ENCODE measurements at places on chromosomes 16 and 17. TPM values are rescaled to one million over a fixed set of nuclear protein-coding genes. Genes with fewer than 3 reads are reported as not detected.

CTRB2 gene
- not detected for total RNA-seq

RARA gene
- total RNA-seq, result 41.4 TPM

CDC6 gene
- 2.6 TPM for total RNA-seq

FNDC8 gene
- not detected for total RNA-seq

TMEM98 gene
- total RNA-seq, result 193 TPM

- DNase-seq, result no peak
Observed at GRCh38 chr16:66486773-66487579, 59.9 kb downstream of the BEAN1 start.

DNA sequence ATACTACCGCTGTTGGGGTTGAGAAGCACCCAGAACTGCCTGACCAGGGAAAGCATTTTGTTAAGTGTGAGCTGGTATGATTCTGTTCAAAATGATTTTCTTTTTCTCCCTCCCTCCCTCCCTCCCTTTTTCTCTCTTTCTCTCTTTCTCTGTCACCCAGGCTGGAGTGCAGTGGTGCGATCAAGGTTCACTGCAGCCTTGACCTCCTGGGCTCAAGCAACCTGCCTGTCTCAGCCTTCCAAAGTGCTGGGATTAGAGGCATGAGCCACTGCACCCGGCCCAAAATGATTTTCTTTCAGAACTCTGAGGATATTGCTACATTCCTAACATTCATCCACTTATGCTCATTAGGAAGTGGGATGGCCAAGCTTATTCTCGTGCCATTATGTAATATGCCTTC, 41.3 kb downstream of the SLC47A1 start:
- no peak for DNase-seq

DNA sequence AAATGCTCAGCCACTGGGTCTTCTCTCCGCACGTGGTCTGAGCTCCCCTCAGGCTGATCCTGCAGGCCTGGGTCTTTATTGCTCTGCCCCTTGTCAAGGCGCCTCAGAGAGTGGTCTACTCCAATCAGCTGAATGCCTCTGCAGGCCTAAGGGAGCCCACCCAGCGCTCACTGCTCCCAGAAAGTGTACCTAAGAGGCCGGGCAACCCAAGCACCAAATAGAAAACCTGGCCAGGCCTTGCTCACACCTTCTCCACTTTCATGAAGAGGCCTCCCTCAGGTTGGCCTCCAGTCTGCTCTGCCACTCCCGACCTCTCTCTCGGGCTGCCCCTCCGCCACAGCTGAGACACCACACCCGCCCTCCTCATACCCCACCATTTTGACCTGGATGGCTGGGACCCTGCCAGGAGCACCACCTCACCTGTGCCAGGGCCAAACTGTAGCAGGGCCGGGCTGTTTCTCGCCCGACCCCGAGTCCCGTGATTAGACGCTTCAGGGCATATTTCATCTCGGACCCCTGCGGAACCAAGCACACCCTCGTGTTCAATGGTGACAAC, 665 bp downstream of the MYBBP1A start:
- DNase-seq, result no peak

DNA sequence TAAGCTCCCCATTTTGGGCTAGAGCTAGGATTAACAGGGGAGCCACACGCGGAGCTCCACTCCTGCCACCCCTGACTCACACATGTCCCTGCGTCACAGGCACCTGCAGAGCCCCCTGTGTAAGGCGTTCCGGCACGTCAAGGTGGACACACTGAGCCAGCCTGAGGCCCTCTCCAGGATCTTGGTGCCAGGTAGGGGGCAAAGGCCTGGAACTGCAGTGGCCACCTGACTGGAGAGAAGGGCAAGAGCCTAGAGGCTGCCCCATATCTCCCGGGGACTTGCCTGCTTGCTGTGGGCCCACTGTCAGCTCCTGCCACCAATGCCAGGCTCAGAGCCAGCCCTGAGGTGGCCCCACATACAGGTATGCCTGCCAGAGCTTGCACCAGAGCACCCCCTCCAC, 33.7 kb downstream of the NECAB2 start:
- no peak for DNase-seq

DNA sequence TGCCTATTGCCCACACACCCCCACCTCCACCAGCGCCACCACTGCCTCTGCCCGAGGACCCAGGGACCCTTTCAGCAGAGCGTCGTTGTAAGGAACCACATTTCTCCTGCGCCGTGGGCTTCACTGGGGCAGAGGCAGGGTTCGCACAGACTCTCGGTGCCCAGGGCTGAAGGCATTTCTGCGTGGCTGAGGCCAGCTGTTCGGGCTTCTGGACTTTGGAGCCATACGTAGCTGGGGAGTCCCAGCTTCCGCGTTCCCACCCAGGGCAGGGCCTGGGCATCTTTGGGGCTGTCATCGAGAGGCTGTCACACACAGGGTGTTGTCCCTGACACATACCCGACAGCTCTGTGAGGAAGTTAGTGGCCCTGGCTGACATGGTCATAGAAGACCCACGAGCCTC, 16.0 kb upstream of the SMIM5 start:
- no peak for DNase-seq

GRCh38 chr17:10033449-10033848, 128.4 kb upstream of the RCVRN start:
- no peak for DNase-seq

DNA sequence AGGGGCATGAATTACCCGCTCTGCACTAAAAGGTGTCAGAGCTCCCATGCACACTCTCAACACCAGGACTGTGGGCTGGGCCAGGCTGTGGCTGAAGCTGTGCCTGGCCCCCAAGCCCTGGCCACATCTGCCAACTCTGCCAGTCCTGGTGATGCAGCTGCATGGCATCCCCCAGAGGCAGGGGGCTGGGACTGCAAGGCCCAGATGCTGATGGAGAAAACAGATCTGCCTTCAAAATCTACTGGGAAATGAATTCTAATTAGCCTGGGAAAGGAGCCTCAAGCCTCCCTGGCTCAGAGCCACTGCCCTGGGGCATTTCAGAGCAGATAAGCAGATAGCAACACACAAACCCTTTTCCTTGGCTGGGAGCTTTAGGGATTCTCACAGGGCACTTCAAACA, 3.4 kb downstream of the CHST6 start:
- DNase-seq, result no peak

- DNase-seq, result no peak
Observed at GRCh38 chr17:38554430-38555350, 51.1 kb downstream of the SRCIN1 start.

DNA sequence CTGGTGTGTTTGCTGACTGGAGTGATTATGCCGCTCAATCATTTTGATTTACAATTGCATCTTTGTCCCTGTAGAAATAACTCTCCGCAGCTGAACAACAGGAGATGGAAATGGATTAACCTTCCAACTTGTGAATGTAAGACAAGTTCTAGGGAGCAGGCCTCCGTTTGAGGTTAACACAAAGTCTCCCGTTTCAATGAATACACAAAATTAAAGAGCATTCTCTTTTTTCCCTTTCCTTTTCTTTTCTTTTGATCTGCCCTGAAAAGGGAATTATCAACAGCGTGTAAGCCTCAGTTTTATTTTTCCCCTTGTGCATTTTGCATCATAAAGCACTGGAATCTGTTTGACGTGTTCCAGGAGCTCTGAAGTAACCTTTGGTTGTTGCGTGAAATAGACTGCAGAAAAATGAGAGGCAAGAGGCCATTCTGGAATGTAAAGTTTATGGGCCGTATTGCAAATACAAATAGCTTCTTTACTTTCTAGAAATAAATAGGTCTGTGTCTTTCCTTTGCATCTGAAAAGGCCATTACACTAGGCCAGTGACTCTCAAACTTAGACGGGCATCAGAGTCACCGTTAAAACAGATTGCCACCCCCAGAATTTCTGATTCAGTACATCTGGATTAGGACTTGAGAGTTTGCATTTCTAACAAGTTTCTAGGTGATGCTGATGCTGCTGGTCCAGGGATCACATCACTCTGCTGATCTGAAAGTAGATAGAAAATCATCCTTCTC, 164.7 kb downstream of the ZNF18 start:
- no peak for DNase-seq

DNA sequence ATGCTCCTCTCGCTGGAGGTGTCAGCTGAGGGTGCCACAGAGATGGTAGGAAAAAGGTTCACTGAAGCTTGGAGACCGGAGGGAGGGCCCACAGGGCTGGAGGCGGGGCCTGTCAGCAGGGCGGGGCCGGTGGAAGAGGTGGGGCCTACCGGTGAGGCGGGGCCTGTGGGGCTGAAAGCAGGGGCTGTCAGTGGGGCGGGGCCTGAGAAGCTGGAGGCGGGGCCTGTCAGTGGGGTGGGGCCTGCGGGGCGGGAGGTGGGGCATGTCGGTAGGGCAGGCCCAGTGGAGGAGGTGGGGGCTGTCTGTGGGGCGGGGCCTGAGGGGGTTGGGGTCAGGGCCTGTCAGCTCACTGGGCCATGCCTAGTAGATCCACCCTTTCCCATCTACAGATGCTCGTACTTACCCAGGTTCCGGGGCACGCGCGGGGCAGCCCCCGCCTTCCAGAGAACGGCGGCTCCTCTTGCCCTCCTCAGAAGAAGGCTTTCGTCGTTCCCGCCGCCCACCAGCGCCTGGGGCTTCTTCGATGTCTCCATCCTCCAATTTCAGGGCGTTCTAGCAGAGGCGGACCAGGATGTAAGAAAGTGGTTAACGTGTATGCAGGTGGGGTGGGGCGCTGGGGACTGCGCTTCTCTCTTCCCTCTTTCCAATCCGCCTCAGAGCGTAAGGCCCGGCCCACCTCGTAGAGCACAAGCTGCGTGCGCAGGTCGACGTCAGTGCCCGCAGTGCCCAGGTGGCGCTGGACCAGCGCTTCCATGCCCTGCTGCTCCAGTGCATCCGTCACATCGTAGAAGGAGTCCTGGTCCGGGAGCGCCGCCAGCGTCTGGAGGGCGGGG, 9.8 kb downstream of the TMEM208 start:
- DNase-seq, result no peak

DNA sequence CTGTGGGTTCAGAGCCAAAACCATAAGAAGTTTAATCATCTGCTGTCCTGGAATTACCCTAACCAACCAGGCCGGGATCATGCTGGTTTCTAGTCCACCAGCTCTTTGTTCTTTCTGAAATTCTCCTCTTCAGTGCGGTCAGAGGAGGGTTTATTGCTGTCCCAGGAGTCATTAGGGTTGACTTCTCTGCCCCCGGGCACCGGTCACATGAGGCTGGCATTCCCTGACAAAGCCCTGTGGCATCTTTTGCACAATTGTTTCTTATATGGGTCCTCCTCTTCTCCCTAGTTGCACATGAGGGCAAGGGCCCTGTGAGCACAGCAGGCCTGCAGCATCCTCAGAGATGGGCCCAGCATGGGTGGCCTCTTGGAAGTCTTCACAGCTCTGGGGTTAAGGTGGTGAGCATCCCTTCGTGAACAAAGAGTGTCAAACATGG, 243.9 kb downstream of the IRF8 start:
- DNase-seq, result no peak

DNA sequence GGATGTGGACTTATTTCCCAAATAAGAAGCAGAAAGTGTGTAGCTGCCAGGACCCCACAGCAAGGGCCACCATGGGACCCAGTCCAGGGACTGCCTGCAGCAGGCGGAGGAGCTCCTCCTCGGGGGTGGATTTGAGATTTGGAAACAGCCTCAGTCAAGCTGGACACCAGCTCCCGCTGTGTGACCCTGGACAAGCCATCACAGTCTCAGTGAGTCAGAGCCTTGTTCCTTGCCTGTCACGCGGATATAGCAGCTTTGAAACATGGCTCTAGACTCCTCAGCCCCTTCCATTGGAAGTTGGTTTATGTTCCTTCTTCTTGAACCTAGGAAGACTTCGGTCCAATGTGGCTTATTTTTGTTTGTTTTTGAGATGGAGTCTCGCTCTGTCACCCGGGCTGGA, 12.5 kb upstream of the DPEP1 start:
- no peak for DNase-seq

DNA sequence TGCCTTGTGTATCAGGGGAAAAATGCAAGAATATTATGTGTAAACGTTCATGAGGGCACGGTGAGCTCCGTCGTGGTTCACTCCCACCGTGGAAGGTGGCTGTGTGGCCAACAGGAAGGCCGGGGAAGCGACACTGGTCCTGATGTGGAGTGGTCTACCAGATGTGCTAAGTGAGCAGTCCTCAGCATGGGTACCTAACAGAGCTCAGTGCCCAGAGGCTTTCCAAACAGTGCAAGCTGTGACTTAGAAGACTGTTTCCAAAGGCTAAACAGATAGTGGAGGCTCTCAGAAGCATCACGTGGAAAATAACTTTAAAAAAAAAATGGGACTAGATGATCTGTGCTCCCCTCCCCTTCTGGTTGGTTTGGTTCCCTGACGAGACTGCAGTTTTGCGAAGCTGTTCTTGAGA, 199.3 kb upstream of the CHMP6 start:
- no peak for DNase-seq

DNA sequence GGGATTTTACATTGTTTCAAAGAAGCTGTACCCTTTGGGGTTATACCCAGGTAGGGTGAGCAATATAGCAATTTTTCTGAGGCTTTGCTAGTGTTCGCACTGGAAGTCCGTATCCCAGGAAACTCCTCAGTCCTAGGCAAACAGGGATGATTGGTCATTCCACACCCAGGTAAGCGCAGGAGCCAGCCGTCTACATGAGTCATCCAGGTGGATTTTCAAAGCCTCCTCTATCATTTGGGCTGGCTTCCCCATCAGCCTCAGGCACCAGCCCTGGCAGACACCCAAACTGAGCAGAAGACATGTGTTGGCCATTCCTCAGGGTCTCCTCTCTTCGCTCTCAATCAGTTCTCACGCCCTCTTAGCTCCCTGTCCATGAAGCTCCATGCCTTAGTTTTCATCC, 135.6 kb downstream of the AIPL1 start:
- DNase-seq, result no peak

DNA sequence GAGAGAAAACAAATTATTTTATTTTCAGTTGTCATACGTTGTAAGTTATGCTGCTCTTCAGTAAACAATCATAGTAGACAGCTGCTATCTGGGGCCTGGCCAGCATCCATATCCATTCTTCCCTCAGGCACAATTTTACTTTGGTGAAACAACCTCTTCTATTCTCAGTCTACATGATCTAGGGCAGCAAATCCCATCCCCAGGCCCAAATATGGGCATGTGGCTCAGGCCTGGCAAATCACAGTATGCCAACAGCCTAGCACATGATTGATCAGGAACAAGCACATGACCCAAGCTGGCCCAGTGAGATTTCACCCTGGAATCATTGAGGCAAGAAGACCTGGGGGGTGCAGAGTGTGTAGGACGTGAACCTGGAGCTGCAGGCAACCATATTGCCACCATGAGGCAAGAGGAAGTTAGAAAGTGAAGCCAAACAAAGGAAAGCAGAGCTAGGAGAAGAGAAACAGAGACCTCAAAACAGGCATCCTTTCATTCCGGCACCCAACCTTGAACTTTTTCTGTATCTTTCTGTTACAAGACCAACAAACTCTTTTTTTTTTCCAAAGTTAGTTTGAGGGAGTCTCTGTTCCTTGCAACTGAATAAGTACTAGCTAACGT, 10.3 kb upstream of the ABCC12 start:
- no peak for DNase-seq

DNA sequence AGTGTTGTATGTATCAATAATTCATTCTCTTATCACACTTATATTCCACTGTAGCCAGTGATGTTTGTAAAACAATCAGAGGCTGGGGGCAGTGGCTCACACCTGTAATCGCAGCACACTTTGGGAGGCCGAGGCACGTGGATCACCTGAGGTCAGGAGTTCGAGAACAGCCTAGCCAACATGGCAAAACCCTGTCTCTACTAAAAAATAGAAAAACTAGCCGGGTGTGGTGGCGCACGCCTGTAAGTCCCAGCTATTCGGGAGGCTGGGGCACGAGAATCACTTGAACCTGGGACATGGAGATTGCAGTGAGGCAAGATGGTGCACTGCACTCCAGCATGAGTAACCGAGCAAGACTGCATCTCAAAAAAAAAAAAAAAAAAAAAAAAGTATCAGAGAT, 217.0 kb downstream of the CPPED1 start:
- no peak for DNase-seq

All from omental fat pad (tissue), 4 donors.